ENCODE measurements at places on chromosomes 6 and 20.

GRCh38 chr6:166556863-166557322 lies 29.6 kb downstream of the RAMACL start:
- no peak for DNase-seq

- peak; percentile 52 for DNase-seq
Measured at GRCh38 chr6:14713008-14713960, 532.6 kb upstream of the JARID2 start.

- DNase-seq, result no peak
Measured at GRCh38 chr6:165937564-165938358, 229.9 kb downstream of the TBXT start.

DNA sequence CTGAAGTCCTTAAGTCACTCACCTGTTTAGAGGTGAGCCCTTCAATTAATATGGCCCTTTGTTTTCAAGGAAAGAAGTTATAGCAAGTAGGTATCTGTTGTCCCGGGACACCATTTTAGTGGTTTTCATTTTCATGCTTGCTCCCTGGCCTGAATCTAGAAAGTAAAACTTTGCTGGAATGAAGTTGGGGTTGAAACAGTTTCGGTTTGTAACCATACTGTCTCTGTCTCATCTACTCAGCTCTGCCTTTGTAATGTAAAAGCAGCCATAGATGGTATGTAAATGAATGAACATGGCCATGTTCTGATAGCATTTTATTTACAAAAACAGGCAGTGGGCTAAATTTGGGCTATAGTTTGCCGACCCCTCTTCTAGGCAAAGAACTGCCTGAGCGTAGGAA lies 64.9 kb upstream of the GNRH2 start:
- no peak for DNase-seq

DNA sequence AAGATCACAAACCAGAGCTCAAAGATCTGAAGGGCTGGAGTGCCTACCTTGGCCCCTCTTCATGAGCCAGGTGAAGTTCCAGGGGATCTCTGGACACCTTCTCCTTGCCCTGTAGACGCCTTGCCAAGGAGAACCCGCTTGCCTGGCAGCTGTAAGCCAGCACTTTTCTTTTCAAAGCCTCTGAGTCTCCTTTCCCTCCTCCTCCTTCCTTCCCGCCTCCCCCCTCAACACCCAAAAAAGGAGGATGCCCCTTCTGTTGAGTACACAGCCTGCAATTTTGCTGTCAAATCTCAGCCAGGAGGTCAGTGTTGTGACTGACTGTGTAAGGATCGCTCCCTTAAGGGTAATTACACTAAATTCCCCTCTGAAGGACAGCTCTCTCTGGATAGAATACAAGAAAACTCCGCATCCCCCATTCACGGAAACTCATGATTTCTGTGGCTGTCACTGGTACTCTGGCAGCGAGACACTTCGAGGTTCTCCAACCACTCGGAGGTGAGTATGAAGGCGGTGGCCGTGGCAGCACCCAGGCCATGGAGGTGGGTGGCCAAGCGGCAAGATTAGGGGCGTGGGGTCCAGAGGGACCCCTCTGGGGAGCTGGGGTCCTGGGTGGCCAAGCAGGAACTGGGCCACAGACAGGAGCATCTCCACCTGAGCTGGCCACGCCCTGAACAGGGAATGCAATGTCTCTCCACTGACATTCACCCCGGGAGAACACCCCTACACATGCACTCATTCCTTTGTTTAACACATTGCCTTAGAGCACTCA lies 23.2 kb upstream of the FOXP4 start:
- DNase-seq, result no peak

DNA sequence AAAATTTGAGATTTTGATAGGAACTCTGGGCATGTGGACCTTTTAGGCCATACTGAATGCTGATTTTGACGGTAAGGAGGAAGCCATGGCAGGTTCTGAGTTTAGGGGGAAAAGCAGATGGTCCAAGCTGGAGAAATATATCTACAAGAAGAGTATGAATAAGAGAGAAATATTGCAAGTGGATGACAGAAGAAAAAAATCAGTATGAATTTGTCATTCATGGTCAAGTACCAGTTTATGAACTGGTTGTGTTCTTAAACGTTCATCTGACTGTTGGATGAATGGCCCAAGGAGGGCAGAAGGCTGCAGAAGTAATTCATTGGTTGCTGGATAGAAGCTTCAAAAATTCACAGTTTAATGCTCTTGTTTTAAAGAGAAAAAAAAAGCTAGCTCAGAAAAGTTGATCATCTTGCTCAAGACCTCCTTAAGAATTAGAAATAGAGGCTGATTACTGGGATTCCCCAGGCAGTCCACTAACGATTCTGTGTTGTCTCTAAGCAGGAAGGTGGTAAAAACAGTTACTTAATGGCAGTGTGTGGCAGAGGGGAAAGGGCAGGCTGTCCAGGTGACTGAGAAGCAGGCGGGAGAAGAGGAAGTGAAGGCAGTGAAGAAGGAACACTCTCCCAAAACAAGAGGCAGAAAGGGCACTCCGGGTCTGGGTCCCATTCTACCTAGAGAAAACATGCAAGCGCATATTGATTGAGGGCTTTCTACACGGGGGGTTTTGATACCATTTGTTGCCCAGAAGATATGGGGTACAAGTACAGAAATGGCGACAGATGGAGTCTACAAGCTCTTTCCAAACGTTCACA lies 2.0 kb upstream of the DUSP22 start:
- DNase-seq, result no peak

GRCh38 chr6:156774863-156775405 lies 2.2 kb upstream of the ARID1B start:
- no peak for DNase-seq

GRCh38 chr6:71510057-71510713 lies 221.6 kb downstream of the OGFRL1 start:
- DNase-seq, result no peak

DNA sequence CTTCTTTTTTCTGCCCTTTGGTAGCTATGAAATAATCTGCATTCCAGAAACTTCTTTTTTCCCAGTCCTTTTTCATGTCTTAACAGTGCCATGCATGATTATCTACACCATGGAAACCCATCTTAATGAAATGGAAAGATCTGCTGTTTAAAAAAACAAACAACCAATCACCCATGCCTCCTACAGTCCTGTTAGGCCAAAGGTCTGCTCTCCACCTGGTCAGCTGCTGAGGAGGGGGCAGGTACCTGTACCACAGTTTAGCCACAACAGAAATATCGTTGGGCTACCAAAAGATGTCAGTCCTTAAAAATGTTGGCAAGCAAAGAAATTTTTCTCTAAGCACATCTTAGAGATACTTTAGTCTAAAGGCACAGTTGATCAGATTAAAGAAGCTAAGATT lies 112.6 kb downstream of the SLC16A10 start:
- no peak for DNase-seq

Measured in activated CD8-positive, alpha-beta memory T cell treated with anti-CD3 and anti-CD28 coated beads, Interleukin-2, amount 50 U/mL, for 48 hours (primary cell).